Thoracic aorta (tissue), 2 donors: ENCODE measurements at places on chromosomes 2 and 18.

DNA sequence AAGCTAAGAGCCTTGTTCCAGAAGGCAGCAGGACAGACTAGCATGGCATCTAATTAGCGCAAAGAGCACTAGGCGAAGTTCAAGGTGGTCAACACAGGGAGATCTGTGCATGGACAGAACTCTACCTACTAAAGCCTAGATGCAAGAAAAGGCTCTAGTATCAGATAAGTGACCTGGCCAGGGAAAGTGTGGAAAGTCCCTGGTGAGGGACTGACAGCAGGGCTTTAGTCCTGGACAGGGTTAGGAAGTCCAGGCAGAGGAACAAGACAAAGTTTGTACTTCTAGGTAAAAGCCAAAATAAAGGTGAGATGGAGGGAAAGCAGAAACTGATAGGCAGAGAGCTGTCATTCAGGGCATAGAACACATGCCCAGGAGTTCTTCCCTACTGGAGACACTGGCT lies 45.0 kb upstream of the PCBP1 start:
- peaks cover 4% of the 10 kb centered on the region for H3K36me3 ChIP-seq
- H3K27ac ChIP-seq: no peak overlapping the region
- H3K4me3 ChIP-seq: no peak overlapping the region
- DNase-seq: no peak
- no peaks in the 10 kb centered on the region for H3K27me3 ChIP-seq

GRCh38 chr2:132757002-132757589 lies 87.1 kb upstream of the LYPD1 start:
- H3K27ac ChIP-seq: no peak overlapping the region
- no peak for DNase-seq
- no peaks in the 10 kb centered on the region for H3K36me3 ChIP-seq

GRCh38 chr2:110852541-110853263 lies 120.3 kb downstream of the ACOXL start:
- H3K4me3 ChIP-seq: no peak overlapping the region
- no peak overlapping the region for H3K27ac ChIP-seq
- DNase-seq: no peak
- no peaks in the 10 kb centered on the region for H3K27me3 ChIP-seq
- no peaks in the 10 kb centered on the region for H3K36me3 ChIP-seq

GRCh38 chr2:130760754-130761751 lies 5.7 kb downstream of the AMER3 start:
- no peak overlapping the region for H3K27ac ChIP-seq
- H3K36me3 ChIP-seq: no peaks in the 10 kb centered on the region
- no peak for DNase-seq
- no peaks in the 10 kb centered on the region for H3K4me1 ChIP-seq
- H3K27me3 ChIP-seq: peaks cover 3% of the 10 kb centered on the region
- H3K4me3 ChIP-seq: no peak overlapping the region

DNA sequence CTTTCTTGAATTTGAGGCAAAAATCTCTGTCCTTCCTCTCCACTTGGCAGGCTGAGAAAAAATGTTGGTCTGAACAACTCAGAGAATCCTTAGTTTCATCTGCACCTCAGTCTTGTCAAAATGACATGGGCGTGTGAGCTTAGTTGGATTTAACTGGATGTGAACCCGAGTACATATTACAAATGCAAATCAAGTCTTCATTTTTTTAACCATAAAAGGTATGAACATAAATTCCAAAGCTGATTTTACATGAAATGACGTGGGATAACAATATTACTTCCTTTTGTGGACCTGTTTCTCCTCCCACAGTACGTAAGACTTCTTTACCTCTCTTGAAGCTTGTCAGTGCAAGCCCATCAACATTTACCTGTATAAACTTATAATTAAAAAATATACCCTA lies 32.6 kb upstream of the RND3 start:
- no peaks in the 10 kb centered on the region for H3K4me1 ChIP-seq
- H3K36me3 ChIP-seq: no peaks in the 10 kb centered on the region
- no peak overlapping the region for H3K27ac ChIP-seq
- no peak for DNase-seq
- H3K4me3 ChIP-seq: no peak overlapping the region

GRCh38 chr2:28613633-28614501 lies 118.0 kb downstream of the PLB1 start:
- no peak overlapping the region for H3K4me3 ChIP-seq
- no peak for DNase-seq
- H3K27ac ChIP-seq: no peak overlapping the region

GRCh38 chr2:88086401-88086800 lies 18.8 kb downstream of the SMYD1 start:
- no peaks in the 10 kb centered on the region for H3K27me3 ChIP-seq
- no peaks in the 10 kb centered on the region for H3K36me3 ChIP-seq
- DNase-seq: no peak
- H3K27ac ChIP-seq: no peak overlapping the region

- H3K4me1 ChIP-seq: no peaks in the 10 kb centered on the region
- H3K27me3 ChIP-seq: no peaks in the 10 kb centered on the region
- DNase-seq: no peak
Measured at GRCh38 chr2:151691631-151692030, 42.6 kb downstream of the NEB start.
